ENCODE measurements at places on chromosomes 7 and 10.

DNA sequence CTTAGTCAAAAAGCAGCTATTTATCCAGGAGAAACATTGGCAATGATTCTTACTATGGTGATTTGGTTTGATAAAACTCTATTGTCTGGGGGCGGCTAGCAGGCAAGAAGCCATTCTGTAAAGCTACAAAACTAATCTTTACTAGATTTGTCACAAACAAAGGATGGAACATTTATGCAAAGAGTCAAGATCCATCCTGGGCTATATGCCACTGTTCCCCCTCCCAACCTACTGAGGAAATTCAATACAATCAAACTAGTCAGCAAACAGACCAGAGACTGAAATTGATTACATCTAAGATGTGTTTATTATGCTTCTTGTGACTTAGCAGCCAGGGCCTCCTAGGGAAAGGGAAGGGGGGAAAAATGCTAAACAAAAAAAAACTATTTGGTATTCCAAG is 397.6 kb downstream of the GPAM start:
- H3K27ac ChIP-seq: no peak overlapping the region
- no peaks in the 10 kb centered on the region for H3K36me3 ChIP-seq
- H3K4me3 ChIP-seq: no peak overlapping the region
- no peaks in the 10 kb centered on the region for H3K27me3 ChIP-seq
- H3K4me1 ChIP-seq: no peaks in the 10 kb centered on the region

GRCh38 chr10:49726593-49726992 is 35.5 kb downstream of the OGDHL start:
- no peaks in the 10 kb centered on the region for H3K4me1 ChIP-seq
- H3K27ac ChIP-seq: no peak overlapping the region
- DNase-seq: no peak
- peaks cover 4% of the 10 kb centered on the region for H3K27me3 ChIP-seq

DNA sequence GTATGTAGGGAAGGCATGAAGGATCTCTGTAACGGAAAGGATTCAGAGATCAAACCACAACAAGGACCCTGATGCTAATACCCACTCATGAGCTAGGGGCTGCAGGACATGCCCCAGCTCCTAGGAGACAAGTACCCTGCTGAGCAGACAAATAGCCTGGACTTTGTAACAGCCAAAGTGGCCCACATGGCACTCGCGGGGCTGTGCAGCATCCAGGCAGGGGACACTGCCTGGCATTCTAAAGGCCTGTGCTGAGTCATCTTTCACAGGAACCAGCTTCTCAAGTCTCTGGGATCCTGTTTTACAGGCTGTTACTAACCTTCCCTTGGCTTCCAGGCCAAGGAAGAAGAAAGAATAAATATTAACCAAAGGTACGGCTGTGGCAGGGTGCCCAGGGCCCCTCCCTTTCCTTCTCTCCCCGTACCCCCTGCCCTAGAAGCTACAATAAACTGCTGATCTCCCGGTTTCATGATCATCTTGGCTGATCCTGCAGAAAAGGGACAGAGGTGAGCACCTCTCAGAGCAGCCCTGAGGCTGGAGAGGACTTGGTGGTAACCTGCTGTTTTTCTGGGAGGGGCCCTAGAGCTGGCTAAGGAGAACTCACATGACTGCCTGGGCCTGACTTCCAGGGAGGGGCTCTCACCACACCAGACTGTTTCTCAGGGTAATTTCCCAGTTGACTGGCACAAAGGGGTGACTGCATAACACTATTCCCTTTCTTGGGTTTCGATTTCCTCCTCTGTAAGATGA is 4.2 kb upstream of the RPEL1 start:
- H3K36me3 ChIP-seq: no peaks in the 10 kb centered on the region
- H3K4me3 ChIP-seq: no peak overlapping the region
- H3K27me3 ChIP-seq: peaks cover 10% of the 10 kb centered on the region
- H3K27ac ChIP-seq: no peak overlapping the region
- H3K4me1 ChIP-seq: no peaks in the 10 kb centered on the region
- no peak for DNase-seq

GRCh38 chr7:64877714-64878610 is 25.1 kb upstream of the ZNF273 start:
- peak overlapping the region; percentile 56 for H3K4me3 ChIP-seq
- no peaks in the 10 kb centered on the region for H3K27me3 ChIP-seq
- no peaks in the 10 kb centered on the region for H3K36me3 ChIP-seq

GRCh38 chr7:101582971-101583370 is 46.1 kb downstream of the MYL10 start:
- H3K27me3 ChIP-seq: peaks cover 14% of the 10 kb centered on the region
- DNase-seq: no peak
- H3K4me3 ChIP-seq: no peak overlapping the region
- H3K27ac ChIP-seq: no peak overlapping the region
- H3K36me3 ChIP-seq: no peaks in the 10 kb centered on the region

DNA sequence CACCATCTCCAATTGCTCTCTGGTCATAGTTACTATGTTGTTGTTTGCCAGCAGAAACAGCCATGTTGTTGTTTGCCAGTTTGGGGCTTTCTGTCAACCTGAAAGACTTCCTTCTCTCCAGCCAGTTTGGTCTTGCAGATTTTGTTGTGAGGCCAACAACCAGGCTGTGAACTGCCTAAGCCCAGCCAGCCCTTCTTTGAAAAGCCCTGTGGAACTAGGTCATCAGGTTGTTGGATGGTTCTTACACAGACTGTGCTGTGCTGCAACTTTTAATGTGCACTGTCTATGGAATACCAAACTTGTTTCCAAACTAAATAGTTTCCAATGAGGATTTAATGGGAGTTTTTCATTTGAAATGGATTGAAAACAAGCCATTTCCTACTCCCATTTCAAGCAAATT is 592.7 kb upstream of the GALNT17 start:
- H3K27ac ChIP-seq: no peak overlapping the region
- H3K4me3 ChIP-seq: no peak overlapping the region
- no peaks in the 10 kb centered on the region for H3K27me3 ChIP-seq
- no peaks in the 10 kb centered on the region for H3K36me3 ChIP-seq
- DNase-seq: no peak

GRCh38 chr7:131424219-131424822 is 96.6 kb downstream of the MKLN1 start:
- H3K27me3 ChIP-seq: no peaks in the 10 kb centered on the region
- H3K27ac ChIP-seq: no peak overlapping the region
- H3K4me1 ChIP-seq: no peaks in the 10 kb centered on the region
- no peak overlapping the region for H3K4me3 ChIP-seq
- H3K36me3 ChIP-seq: peaks cover 10% of the 10 kb centered on the region

DNA sequence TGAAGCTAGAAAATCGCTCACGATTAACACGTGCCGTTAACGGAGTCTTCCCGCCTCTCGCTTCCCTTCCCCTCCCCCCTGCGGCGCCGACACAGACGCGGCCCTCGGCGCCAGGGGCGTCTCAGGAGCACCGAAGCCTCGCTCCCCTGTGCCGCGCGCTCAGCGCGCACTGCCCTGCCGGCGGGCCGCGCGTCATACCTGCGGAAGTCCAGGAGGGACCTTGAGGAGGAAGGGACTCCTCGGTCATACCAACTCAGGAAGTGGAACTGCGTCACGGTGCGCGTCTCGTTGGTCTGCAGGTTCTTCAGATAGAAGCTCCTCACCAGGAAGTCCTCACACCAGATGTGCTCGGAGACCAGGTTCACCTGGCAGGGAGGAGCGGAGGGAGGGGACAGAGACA is 239.6 kb downstream of the DNAJB6 start:
- DNase-seq: peak; percentile 28
- H3K4me3 ChIP-seq: peak overlapping the region; percentile 42
- peak overlapping the region; percentile 55 for H3K27ac ChIP-seq
- H3K36me3 ChIP-seq: no peaks in the 10 kb centered on the region
- peaks cover 15% of the 10 kb centered on the region for H3K4me1 ChIP-seq
- peaks cover 29% of the 10 kb centered on the region for H3K27me3 ChIP-seq

DNA sequence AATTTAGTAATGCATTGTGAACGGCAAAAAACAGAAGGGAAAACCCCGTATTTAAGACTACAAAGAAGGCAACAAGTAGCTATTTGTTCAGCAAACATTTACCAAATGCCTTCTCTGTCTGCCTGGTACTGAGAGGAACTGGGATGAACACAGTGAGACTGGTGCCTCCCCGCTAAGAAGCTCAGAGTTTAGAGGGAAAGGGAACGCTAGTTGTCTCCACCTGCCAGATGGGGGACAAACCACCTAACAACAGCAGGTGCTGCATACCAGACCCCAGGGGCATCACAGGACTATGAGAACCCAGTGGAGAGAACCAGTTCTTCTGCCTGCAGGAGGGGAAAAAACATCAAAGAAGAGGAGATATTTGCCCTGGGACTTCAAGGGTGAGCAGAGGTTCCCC is 147.1 kb downstream of the SLC25A13 start:
- H3K27me3 ChIP-seq: no peaks in the 10 kb centered on the region
- peaks cover 6% of the 10 kb centered on the region for H3K36me3 ChIP-seq
- H3K4me3 ChIP-seq: no peak overlapping the region
- no peaks in the 10 kb centered on the region for H3K4me1 ChIP-seq

DNA sequence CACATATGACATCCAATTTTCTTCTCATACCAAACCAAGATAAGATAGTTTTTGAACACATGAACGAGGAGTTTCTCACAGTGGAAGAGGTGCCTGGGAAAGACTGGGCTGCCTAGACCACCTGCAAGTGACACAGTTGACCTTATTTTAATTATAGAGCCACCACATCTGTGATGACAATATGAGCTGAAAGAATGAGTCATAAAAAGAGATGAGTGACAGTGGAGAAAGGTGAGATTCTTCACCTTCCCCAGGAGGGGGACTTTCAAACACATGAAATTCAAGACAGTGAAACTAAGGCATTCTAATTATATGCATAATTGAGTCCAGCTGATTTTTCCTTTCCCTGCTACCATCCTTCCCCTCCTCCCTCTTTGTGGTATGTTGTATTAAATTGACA is 475.5 kb downstream of the NXPH1 start:
- no peak for DNase-seq
- no peak overlapping the region for H3K4me3 ChIP-seq
- H3K4me1 ChIP-seq: no peaks in the 10 kb centered on the region
- H3K36me3 ChIP-seq: no peaks in the 10 kb centered on the region

DNA sequence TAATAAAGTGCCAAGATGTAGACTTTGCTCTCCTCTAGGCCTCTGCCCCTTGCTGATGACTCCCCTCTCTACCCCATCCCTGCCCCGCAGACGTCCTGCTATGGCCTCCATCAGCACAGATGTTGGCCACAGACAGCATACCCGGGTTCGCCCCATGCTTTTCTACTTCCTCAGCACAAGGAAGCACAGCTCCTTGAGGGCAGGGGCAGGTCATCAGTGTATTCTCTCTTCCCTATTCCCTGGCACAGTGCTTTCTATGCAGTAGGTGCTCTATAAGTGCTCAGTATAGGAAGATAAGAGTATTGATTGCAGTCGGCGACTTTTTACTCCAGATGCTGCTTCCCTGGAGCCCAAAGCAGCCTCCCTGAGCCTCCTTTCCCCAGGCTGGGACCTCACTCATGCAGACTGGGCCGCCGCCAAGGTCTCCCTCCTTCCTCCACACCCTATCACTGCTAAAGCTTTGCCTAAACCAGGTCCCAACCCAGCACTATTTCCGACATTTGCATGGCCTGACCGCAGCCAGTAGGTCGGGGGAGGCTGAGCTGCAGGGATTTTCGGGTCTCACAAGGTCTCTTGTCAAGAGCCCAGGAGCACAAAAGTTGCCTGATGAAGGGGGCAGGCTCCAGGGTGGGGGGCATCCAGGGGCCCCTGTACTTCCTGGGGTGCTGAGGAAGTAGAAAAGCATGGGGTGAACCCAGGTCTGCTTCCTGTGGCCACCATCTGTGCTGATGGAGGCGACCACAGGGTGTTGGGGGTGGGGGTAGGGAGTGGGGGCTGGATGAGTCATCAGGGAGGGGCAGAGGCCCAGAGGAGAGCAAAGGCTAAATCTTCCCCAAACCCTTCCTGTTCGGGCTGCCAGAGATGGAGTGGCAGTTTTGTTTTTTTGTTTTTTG is 8.0 kb downstream of the CALHM3 start:
- H3K4me3 ChIP-seq: no peak overlapping the region
- peaks cover 4% of the 10 kb centered on the region for H3K4me1 ChIP-seq
- no peaks in the 10 kb centered on the region for H3K36me3 ChIP-seq
- H3K27me3 ChIP-seq: no peaks in the 10 kb centered on the region
- H3K27ac ChIP-seq: peak overlapping the region; percentile 87
- peak; percentile 66 for DNase-seq

DNA sequence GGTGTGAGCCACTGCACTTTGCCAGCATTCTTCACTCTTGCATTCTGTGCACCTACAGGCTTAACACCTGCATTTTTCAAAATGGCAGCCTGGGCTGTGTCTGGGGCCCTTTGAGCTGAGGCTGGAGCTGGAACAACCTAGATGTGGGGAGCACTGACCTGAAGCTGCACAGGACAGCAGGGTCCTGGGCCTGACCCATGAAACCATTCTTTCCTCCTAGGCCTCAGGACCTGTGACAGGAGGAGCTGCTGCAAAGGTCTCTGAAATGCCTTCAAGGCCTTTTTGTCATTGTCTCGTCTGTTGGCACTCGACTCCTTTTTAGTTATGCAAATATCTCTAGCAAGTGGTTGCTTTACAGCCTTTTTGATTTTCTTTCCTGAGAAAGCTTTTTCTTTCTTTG is 82.3 kb downstream of the INPP5A start:
- H3K27ac ChIP-seq: no peak overlapping the region
- DNase-seq: no peak
- no peaks in the 10 kb centered on the region for H3K36me3 ChIP-seq
- H3K4me3 ChIP-seq: no peak overlapping the region
- H3K27me3 ChIP-seq: no peaks in the 10 kb centered on the region

DNA sequence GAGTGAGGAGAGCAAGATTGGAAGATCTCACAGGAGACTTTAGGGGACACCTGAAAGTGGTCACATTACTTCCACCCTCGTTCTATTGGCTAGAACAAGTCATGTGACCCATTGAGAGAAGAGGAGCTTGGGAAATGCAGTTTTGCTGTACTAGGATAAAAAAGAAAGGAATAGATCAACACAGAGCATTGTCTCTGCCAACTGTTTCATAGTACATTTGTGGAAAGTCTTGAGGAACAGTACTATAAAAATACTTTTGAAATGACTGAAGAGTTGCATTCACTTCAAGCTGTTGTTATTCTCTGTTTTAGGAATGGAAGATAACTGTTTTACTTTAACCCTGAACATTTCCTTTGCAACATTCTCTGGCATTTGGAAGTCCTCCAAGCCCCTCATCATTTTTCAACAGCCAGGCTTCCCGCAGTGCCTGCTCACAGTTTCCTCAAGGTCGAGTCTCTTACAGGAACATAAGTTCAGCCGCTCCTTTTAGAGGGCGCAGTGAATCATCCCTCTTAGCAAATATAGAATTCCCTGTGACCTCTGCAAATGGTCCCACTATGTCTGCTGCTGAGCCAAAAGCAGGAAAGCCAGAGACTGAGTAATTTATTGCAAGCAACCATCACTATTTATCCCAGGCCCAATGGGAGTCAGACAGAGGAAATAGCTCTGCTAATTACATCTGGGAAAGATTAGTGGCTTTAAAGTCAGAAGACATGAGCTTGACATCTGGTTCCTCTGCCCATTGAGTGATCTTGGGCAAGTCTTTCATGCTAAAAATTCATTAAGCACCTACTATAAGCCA is 40.7 kb downstream of the MRPL32 start:
- no peaks in the 10 kb centered on the region for H3K4me1 ChIP-seq
- H3K27ac ChIP-seq: no peak overlapping the region
- H3K27me3 ChIP-seq: peaks cover 2% of the 10 kb centered on the region
- no peak for DNase-seq

GRCh38 chr10:45075216-45075615 is 74.5 kb downstream of the ZNF22 start:
- H3K27me3 ChIP-seq: no peaks in the 10 kb centered on the region
- H3K4me3 ChIP-seq: no peak overlapping the region
- H3K36me3 ChIP-seq: no peaks in the 10 kb centered on the region
- DNase-seq: no peak

Data from T-cell (primary cell).